A549 treated with GW870086 at 1 μM for 4 hours (cell line): ENCODE measurements at places on chromosomes 4 and X. TPM values are rescaled to one million over a fixed set of nuclear protein-coding genes. Genes with fewer than 3 reads are reported as not detected.

The CCSER1 gene
- not detected in 5 replicates for total RNA-seq

The CXorf51B gene
- not detected in 5 replicates for total RNA-seq

The CT45A3 gene
- total RNA-seq = 0.23 to 0.31 TPM (median 0.27 TPM) in 3 of 5 replicates, not detected in the others

The HCCS gene
- total RNA-seq = 54.6 to 60.2 TPM (median 57.4 TPM) in 5 replicates

The ZCCHC12 gene
- total RNA-seq = 0.14 to 0.30 TPM (median 0.22 TPM) in 5 replicates
